ENCODE measurements at places on chromosomes 1 and 21.

DNA sequence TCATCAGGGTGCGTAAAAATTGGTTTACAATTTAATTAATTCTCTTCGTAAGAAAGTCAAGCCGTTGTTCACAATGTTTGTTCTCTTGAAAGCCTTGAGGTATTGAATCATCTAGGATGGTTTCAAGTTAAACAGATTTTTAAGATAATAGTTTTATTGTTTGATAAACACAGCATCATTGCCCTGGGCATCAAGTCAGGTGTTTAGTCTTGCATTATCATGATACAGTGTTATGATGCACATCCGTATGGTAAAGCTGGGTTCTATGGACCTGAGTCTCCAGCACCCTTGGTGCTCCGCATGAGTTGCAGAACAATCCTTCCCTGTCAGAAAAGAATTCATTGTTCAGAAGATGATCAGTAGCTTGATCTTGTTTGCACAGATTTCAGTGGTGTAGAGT, 359.5 kb downstream of the LMO4 start:
- no peak for DNase-seq

DNA sequence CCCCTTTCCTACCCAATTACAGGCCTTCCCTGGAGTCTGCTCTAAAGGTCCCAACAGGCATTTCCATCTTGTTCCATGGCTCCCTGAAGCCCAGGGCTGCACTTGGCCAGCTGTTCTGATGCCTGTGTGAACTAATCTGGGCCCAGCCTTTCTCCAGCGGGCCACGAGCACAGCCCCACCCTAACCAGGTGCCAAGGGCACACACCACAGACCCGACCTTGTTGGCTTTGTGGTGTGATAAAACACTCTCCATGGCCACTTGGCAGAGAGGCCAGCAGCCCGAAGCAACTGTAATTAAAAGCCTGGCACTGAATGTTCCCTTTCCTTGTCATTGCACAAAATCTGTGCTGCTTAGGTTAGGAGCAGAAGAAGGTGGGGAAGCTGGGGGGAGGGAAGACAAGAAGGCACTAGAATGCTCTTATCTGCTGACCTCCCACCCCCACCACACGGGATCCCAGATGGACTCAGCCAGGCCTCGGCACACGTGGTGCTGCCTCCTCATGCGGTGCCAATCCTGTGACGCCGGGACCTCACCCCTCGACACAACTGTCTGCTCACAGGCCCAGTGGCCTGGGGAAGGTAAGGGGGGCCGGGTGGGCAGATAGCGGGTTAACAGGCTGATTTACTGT, 9.9 kb downstream of the HCRTR1 start:
- DNase-seq, result no peak

GRCh38 chr21:41815652-41816582, 49.1 kb upstream of the RIPK4 start:
- DNase-seq, result no peak

- DNase-seq, result peak; percentile 65
Observed at GRCh38 chr21:45136927-45137611, 62.7 kb downstream of the ADARB1 start.

DNA sequence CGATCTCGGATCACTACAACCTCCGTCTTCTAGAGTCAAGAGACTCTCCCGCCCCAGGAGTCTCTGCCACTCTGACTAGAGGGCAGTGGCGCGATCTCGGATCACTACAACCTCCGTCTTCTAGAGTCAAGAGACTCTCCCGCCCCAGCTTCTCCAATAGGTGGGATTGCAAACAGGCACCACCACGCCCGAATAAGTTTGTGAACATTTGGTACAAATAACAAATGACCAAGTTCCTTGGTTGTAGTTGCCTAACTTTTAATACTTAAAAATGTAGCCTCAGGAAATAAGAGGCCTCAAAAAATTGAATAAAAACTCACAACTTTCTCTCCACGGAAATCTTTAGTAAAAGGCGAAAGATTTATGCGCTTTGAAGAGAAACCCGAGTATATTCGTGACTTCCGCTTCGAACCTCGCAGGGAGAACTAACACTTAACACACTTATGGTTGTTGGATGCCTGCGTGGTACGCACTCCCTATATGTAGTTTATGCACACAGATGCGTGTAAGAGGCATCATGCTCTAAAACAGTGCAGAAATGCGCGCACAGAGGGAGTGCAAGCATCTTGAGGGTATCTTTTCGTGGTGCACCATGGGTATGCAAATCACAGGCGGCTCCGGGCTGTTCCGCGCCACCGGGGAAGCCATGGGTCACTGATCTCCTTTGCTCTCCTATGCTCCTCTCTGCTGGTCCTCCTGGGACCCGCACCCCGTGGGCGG, 11.4 kb downstream of the BTBD19 start:
- DNase-seq, result peak; percentile 90

DNA sequence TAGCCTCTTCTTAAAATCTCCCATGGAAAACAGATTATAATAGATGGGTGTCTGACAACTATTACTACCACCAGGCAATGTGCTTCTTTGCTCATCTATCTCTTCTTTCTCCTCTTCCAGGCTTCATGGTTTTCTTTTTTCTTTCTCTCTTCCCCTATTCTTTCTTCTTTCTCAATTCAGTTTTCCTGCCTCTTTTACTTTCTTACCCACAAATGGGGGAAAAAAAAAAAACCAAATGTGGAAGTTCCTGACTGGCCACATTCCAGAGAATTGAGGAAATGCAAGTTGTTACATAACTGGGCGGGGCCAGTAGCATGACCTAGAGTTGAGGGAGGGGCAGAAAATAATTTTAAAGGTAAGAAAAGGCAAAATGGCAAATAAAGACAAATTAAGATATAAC, 10.9 kb upstream of the SMG7 start:
- DNase-seq, result no peak

- DNase-seq, result no peak
Observed at GRCh38 chr1:200526709-200527612, 93.6 kb downstream of the KIF14 start.

Data from bone marrow (tissue), 2 donors.